ENCODE measurements at places on chromosomes 5 and 9.

DNA sequence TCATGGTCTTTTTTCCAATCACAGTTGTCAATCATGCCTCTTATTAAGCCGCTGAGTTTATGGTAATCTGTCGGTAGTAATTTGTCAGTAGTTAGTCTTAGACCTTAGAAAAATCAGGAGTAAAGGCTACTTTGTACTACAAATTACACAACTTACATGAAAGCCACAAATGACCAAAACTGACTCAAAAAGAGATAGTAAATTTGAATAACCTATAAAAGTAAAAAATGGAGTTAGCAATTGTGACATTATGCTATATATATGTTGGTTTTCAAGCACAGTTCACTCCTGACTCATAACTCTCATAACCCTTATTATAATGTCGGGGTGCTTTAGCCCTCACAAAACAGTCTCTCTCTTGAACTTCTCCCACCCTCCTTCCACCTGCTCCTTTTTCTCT, 251.8 kb downstream of the ROR2 start:
- no peak for DNase-seq

DNA sequence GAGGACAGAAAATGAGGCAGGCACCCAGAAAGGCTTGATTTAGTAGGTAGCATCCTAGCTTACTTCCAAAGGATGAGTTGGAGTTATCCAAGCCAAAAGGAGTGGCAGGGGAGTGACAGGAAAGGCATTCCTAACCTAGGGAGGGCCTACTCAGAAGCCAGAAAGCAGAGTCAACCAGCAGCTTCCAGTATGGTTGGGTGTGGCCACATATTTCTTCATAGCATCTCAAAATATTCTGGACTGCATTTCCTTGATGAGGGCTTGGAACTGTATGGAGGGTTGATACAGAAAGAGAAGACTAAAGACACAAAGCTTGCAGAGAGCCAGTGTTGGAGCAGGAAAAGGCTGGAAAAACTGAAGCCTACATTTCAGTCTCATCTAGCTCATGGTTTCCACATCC, 656.8 kb upstream of the DMAC1 start:
- DNase-seq: no peak

DNA sequence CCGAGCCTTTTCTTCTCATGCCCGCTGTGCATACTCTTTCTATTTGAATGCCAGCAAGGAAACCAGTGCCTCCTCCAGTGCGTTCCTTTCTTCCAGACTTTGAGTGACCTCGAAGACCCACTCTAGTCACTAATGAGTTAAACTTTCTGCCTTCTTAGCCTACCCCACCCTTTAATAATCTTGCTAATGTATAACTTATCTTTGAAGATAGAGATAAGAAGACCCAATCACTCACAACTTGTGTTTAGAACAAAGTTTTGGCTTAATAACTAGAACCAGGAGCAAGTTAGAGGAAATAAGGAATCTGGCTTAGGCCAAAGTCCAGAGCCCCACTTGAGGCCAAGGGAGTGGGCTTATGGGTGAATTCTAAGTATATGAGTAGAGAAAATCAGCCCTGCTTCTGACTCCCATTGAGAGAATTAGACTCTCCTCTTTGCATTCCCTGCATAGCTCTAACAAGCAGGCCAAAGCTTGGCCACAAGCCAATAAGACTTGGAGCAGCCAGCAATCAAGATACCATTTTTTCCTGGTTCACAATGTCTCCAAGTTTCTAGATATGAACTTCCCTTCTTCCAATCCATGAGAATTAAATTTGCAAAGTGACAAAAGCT, 181.5 kb upstream of the PIK3R1 start:
- no peak for DNase-seq

GRCh38 chr5:88142636-88142885, 126.1 kb downstream of the TMEM161B start:
- DNase-seq: no peak

DNA sequence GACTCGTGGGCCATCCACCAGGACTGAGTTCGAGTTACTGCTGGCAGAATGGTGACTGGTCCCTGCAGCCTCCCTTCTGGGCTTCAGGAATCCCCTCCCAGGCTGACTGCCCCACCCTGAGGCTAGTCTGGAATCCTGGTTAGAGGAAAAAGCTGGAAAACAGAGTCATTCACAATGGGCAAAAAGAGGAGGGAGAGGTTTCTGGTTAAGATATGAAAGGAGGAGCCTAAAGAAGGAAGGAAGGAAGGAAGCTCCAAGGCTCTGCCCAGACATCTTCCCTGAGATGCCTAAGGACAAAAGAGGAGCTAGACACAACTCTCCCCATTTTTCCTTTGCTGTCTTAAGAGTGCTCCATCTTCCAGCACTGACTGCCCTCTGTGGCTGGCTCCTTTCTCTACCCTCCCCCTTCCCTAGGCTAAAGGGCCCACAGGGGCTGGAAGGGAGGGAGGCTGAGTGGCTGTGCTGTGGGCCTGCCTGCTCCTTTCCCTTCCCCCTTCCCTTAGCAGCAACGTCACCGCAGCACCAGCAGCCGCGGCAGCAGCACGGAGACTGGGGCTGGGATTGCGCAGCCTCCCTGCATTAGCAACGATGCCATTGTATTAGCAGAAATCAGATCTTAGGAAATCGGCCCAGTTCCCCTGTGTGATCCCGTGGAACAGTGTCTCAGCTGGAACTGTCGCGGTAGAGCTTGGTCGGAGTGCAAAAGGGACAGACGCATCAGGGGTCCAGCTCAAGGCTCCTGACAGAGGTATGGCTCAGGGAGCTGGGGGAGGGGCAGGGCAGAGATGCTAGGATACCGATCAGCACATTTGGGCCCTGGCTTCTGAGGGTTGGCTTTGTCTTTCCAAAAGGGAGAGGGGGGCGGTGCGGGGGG, 48.7 kb downstream of the RUSC2 start:
- no peak for DNase-seq

- no peak for DNase-seq
Measured at GRCh38 chr9:108049671-108050494, 560.3 kb upstream of the KLF4 start.

GRCh38 chr9:35397216-35397698, 92.7 kb upstream of the RUSC2 start:
- DNase-seq: no peak

- DNase-seq: no peak
Measured at GRCh38 chr9:12740845-12741244, 34.0 kb upstream of the LURAP1L start.

DNA sequence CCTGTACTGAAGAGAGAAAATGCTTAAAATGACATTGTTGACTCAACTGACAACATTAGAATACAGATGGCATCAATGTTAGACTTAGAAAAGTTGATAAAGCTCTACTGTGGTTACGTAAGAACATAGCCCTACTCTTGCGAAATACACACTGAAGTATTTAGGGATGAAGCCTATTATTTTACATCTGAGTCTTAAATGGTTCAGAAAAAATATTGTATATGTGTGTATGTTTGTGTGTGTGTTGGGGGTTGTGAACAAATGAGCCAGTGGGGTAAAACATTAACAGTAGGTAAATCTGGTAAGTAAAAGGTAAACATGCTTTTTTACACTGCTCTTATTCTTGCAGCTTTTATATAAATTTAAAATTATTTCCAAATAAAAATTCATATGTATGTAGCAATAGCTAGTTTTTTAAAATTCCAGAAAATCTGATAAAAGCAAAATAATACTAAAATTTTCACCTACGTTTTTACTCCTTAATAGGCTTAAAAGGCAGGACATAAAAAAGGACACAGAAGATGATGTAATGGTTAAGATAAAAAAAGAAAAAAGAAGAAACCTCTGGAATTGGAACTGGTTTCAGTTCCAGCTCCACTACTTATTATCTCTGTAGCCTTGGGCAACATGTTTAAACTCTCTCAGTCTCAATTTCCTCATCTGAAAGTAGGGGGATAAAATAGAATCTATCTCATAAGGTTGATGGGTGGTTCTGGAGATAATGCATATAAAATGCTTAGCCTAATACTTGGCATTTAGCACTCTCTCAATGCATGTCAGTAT, 44.3 kb downstream of the GARNL3 start:
- no peak for DNase-seq

DNA sequence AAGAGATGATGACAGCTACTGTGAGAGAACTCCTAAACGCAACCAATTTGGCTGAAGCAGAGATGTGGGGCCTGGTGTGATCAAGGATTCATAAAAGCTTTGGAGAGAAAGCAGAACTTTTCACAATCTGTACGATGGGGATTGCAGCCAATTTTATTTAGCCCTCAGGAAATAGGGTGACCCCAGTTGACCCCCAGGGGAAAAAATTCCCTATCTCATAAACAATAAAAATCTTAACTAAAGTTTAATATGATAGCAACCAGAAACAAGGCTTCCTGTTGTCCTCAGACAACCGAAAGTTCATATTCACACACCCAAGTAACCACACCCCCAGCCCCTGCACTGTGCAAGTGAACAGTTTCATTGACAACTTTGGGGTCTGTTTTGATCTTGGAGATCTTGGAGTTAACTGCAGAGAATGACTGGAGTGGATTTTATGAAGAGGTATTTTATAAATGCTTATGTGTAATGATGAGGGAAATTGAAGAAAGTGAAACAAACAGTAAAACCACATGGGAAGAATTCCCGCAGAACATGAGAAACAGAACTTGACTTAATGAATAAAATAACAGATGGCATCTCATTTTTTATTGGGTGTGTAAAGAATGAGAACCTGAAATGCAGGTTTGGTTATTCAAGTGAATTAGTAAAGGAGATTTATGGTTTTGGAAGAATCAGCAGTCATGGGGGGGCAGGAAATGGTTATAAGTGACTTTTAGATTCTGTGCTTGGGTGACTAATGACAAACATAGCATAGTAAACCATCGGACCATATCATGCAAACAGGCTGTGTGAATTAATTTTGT, 94.5 kb downstream of the PDE4D start:
- DNase-seq: no peak

- no peak for DNase-seq
Measured at GRCh38 chr9:72982146-72982799, 29.4 kb upstream of the ALDH1A1 start.

GRCh38 chr5:76230711-76231285, 147.6 kb downstream of the SV2C start:
- no peak for DNase-seq

- no peak for DNase-seq
Measured at GRCh38 chr9:113154471-113154870, 3.7 kb downstream of the SLC31A2 start.

GRCh38 chr5:96260009-96260408, 173.0 kb downstream of the PCSK1 start:
- DNase-seq: no peak

DNA sequence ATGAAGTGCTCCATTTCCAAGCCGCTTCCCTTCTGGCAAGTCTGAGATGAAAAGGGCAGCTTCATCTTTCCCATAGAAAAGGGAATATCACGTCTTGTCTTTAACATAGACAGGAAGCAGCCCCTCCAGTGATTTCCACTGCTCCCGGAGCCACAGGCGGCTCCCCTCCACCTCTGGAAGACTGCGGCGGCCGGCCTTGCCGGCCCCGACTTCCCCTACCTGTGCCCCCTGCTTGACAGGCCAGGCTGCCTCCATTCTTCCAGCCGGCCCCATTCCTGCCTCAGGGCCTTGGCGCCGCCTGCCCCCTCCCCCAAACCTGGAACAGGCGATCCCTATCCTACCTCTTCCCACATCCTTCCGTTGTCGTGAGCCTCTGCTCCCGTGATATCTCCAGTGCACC, 141.8 kb downstream of the ZNF354C start:
- no peak for DNase-seq

GRCh38 chr9:95004411-95005277, 278.1 kb downstream of the AOPEP start:
- DNase-seq: no peak

DNA sequence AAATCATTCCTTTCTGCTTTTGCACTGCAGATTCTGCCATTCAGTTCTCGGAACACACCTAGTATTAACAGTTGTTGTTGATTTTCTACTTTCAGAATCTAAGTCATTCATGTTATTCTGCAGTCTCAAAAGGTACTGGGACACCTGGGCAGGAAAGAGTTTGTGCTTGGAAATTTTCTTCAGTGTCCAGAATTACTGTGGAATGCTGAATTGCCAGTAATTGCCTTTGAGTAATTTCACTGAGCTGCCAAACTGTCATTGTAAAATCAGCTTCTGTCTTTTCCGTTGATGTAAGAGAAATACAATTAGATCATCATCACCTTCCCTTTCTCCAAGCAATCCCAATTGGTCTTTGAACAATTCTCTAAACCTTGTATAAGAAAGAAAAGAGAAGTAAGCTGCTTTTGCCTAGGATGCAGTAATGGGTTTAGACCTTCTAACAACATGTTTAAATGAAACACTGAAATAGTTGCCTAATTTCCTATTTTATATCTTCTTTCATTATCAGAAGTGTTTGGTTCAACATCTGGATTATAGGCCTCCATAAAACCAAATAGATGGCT, 75.7 kb upstream of the TGFBR1 start:
- no peak for DNase-seq

DNA sequence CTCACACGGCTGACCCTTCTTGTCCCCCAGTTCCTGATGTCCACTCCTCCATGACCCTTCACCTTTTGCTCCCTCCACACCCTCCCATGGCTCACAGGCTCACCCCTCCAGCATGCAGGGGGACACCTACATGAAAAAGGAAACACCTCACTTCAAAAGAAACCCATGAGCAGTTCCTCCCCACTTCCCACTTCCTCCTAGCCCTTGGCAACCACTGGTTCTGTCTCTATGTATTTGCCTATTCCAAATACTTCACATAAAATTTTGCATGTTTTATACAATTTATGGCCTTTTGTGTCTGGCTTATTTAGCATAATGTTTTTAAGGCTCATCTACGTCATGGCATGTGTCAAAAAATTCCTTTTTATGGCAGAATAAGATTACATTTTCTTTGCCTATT, 100.2 kb upstream of the S1PR3 start:
- no peak for DNase-seq

DNA sequence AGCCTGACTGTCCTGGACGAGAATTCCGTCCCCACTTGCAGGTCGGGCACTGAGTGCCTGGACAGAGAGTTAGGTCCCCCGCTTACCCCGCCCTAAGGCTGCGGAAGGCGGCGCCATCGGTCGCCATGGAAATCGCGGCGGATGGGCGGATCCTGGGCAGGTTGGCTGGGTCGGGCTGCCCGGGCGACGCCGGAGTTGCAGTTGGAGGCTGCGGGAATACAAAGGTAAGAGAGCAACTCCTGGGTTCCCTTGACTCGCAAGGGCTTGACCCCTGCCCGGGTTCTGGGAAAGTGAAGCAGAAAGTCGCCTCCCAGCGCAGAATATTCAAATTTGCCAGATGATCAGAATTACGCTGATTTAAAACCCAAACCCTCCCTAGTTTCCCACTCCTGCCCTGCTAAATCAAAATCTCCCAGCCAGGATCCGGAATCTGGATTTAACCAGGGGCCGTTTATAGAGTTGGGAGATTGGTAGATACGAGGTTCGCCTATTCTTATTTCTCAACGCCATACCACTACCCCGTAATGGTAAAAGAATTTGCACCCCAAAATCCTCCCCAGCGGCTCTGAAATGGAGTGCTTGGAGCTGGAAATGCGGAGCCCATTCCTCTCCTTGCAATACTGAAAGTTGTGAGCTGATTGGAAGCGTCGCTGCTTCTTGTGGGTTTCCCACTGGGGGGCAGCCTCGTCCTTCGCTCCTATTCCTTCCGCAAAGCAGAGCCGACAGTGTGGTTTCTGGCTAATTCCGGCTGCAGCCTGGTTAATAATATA, 156.4 kb upstream of the RASEF start:
- DNase-seq: peak; percentile 2

All from stimulated activated CD8-positive, alpha-beta memory T cell treated with anti-CD3 and anti-CD28 coated beads, Interleukin-15, amount 100 ng/mL, for 24 hours (primary cell).